ENCODE measurements at places on chromosomes 2 and 18. TPM values are rescaled to one million over a fixed set of nuclear protein-coding genes. Genes with fewer than 3 reads are reported as not detected.

GRCh38 chr18:28284132-28284531 is 107.2 kb upstream of the CDH2 start:
- no peak for DNase-seq
- H3K36me3 ChIP-seq, result no peaks in the 10 kb centered on the region
- no peak overlapping the region for H3K27ac ChIP-seq
- no peaks in the 10 kb centered on the region for H3K4me1 ChIP-seq
- H3K27me3 ChIP-seq, result no peaks in the 10 kb centered on the region

GRCh38 chr2:43068041-43068533 is 158.3 kb downstream of the ZFP36L2 start:
- no peak overlapping the region for H3K4me3 ChIP-seq
- H3K36me3 ChIP-seq, result no peaks in the 10 kb centered on the region
- no peak overlapping the region for H3K27ac ChIP-seq
- no peaks in the 10 kb centered on the region for H3K27me3 ChIP-seq
- peaks cover 9% of the 10 kb centered on the region for H3K4me1 ChIP-seq

- DNase-seq, result peak; percentile 61
- no peaks in the 10 kb centered on the region for H3K36me3 ChIP-seq
- peak overlapping the region; percentile 15 for H3K4me3 ChIP-seq
- H3K27me3 ChIP-seq, result no peaks in the 10 kb centered on the region
Observed at GRCh38 chr2:217248312-217248935, 388.6 kb upstream of the TNP1 start.

- H3K4me3 ChIP-seq, result no peak overlapping the region
- no peaks in the 10 kb centered on the region for H3K4me1 ChIP-seq
- no peaks in the 10 kb centered on the region for H3K27me3 ChIP-seq
- no peak for DNase-seq
- no peak overlapping the region for H3K27ac ChIP-seq
Observed at GRCh38 chr2:71839826-71840225, 307.8 kb downstream of the CYP26B1 start.

DNA sequence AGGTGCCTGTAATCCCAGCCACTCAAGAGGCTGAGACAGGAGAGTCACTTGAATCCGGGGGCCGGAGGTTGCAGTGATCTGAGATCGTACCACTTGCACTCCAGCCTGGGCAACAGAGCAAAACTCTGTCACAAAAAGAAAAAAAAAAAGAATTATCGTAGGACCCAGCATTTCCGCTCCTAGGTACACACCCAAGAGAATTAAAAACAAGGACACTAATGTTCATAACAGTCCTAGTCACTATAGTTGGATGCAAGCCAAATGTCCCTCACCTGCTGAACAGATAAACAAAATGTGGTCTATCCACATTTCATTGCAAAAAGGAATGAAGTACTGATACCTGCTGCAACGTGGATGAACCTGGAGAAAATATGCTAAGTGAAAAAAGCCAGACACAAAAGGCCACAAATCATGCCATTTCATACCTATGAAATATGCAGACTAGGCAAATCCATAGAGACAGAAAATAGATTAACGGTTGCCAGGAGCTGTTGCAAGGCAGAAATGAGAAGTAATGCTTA is 21.2 kb downstream of the ADRA2B start:
- H3K27ac ChIP-seq, result no peak overlapping the region
- no peaks in the 10 kb centered on the region for H3K27me3 ChIP-seq
- H3K4me3 ChIP-seq, result no peak overlapping the region
- H3K4me1 ChIP-seq, result no peaks in the 10 kb centered on the region
- DNase-seq, result no peak

- DNase-seq, result no peak
- H3K36me3 ChIP-seq, result no peaks in the 10 kb centered on the region
- no peak overlapping the region for H3K4me3 ChIP-seq
- no peak overlapping the region for H3K27ac ChIP-seq
- H3K27me3 ChIP-seq, result no peaks in the 10 kb centered on the region
Observed at GRCh38 chr2:35784777-35785176, 570.8 kb upstream of the CRIM1 start.

- peak; percentile 76 for DNase-seq
- no peak overlapping the region for H3K27ac ChIP-seq
- no peaks in the 10 kb centered on the region for H3K4me1 ChIP-seq
- H3K4me3 ChIP-seq, result peak overlapping the region; percentile 48
- H3K27me3 ChIP-seq, result no peaks in the 10 kb centered on the region
Observed at GRCh38 chr2:290090-290722, 2.3 kb upstream of the ALKAL2 start.

DNA sequence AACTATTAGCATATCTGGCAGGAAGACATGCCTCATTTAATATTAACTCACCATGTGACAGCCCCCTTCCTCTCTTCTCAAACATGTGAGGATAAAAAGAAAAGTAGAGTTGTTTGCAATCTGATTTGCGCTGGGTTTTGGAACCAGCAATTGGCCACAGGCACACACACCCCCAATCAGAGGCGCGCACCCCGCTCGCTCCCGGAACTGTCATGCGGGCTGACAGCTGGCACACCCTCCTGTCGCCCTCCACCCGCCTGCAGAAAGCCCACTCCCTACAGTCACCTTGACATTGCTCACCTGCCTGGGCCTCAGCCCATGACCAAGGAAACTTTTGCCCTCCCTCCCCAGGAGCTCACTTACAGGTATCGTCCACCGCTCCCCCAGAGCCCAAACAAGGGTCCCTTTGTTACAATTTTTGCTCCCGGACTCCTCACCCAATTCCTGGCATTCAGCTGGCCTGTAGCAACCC is 1.1 kb downstream of the COBLL1 start:
- no peaks in the 10 kb centered on the region for H3K36me3 ChIP-seq
- DNase-seq, result peak; percentile 54
- H3K4me1 ChIP-seq, result peaks cover 4% of the 10 kb centered on the region
- peak overlapping the region; percentile 96 for H3K27ac ChIP-seq

- H3K36me3 ChIP-seq, result no peaks in the 10 kb centered on the region
- no peak overlapping the region for H3K27ac ChIP-seq
- no peaks in the 10 kb centered on the region for H3K4me1 ChIP-seq
- no peak for DNase-seq
- H3K4me3 ChIP-seq, result no peak overlapping the region
Observed at GRCh38 chr2:207970826-207971180, 54.5 kb downstream of the PLEKHM3 start.

- DNase-seq, result no peak
- H3K36me3 ChIP-seq, result no peaks in the 10 kb centered on the region
- H3K27me3 ChIP-seq, result no peaks in the 10 kb centered on the region
- no peak overlapping the region for H3K27ac ChIP-seq
- no peak overlapping the region for H3K4me3 ChIP-seq
- H3K4me1 ChIP-seq, result no peaks in the 10 kb centered on the region
Observed at GRCh38 chr2:60644951-60645350, 91.5 kb upstream of the BCL11A start.

DNA sequence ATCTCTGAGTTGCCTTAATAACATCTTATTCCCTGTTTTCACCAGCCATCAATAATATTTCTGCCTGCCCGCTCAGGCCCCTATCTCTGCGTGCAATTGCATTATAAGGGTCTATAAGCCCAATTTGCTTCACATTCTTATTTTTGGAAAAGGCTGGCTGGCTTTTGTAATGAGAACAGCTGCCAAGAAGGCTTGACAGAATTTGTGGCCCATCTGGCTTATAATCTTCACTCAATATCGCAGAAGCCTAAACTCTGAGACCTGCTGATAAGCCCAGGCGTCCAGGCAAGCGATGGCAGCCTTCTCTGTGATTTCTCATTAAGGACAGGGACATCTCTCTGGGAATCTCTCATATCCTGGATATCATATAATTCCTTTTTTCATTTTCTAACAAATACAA is 1618.6 kb upstream of the CELF4 start:
- no peaks in the 10 kb centered on the region for H3K4me1 ChIP-seq
- H3K27ac ChIP-seq, result no peak overlapping the region
- H3K27me3 ChIP-seq, result no peaks in the 10 kb centered on the region
- H3K36me3 ChIP-seq, result no peaks in the 10 kb centered on the region
- no peak overlapping the region for H3K4me3 ChIP-seq
- DNase-seq, result no peak

GRCh38 chr2:219158586-219158985 is 2.0 kb downstream of the NHEJ1 start:
- no peaks in the 10 kb centered on the region for H3K36me3 ChIP-seq
- no peak for DNase-seq
- no peak overlapping the region for H3K27ac ChIP-seq
- H3K4me1 ChIP-seq, result no peaks in the 10 kb centered on the region
- H3K27me3 ChIP-seq, result no peaks in the 10 kb centered on the region
- no peak overlapping the region for H3K4me3 ChIP-seq

- no peak for DNase-seq
- H3K27me3 ChIP-seq, result peaks cover 2% of the 10 kb centered on the region
- H3K36me3 ChIP-seq, result no peaks in the 10 kb centered on the region
Observed at GRCh38 chr2:44951714-44952113, 10.2 kb downstream of the SIX3 start.

DNA sequence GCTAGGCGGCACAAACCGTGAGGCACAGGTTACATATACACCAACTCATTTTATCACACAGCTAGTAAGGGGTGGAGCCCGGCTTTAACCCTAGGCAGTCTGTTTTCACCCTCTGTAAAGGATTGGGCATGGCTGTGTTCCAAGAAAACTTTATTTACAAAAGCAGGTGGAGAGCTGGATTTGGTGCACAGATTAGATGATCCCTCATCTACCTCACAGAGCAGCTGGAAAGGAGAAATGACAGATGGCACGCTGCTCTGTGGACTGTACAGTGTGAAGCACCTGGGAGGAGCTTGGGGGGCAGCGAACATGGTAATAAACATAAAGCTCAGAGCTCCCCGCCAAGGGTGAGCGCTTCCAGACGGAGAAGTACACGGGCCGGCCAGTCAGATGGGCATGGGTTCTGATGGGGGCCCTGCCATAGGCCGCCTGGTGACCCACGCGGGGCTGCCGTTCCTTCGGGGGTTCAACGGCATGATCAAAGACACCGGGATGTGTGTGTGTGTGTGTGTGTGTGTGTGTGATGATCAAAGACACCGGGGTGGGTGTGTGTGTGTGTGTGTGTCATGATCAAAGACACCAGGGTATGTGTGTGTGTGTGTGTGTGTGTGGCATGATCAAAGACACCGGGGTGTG is 862 bp upstream of the TMEM177 start:
- peaks cover 6% of the 10 kb centered on the region for H3K4me1 ChIP-seq
- no peaks in the 10 kb centered on the region for H3K36me3 ChIP-seq
- no peaks in the 10 kb centered on the region for H3K27me3 ChIP-seq
- peak overlapping the region; percentile 97 for H3K4me3 ChIP-seq
- DNase-seq, result no peak

DNA sequence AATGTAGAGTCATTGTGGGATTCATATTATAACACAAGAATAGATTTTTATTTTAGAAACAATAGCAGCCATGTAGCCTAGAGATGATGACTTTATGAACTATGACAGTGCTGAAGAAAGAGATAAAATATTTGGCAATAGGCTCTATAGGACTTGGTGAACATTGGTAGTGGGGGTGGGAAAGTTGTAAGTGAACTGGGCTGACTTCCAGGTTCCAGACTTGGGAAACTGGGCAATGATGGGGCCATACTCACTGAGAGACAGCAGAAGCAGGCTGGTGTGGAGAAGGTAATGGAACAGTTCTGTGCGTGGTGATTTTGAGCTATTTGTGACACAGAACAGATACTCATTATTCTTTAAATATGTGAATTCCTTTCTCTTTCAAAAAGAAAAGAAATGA is 470.3 kb upstream of the HNRNPA3 start:
- H3K4me1 ChIP-seq, result no peaks in the 10 kb centered on the region
- DNase-seq, result no peak
- H3K36me3 ChIP-seq, result no peaks in the 10 kb centered on the region
- H3K27ac ChIP-seq, result no peak overlapping the region

- H3K4me1 ChIP-seq, result no peaks in the 10 kb centered on the region
- H3K36me3 ChIP-seq, result no peaks in the 10 kb centered on the region
- no peak for DNase-seq
- no peaks in the 10 kb centered on the region for H3K27me3 ChIP-seq
- no peak overlapping the region for H3K4me3 ChIP-seq
Observed at GRCh38 chr18:50341443-50341842, 33.4 kb upstream of the SKA1 start.

DNA sequence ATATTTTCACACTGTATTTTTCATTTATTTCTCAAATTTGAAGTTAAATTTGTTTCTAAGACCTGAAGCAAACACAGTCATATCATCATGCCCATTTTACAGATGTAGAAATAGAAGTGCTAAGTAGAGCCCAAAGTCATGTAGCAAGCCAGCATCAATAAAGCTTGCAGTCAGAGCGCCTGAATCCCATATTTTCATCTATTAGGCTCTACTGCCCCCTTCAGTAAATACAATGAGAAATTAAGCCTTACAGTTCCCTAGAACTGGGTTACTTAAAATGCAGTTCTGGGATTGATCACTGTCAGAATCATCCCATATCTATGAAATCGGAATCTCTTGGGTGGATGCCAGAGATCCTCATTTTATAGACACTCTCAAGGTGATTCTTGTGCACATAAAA is 419.9 kb downstream of the TGIF1 start:
- no peaks in the 10 kb centered on the region for H3K27me3 ChIP-seq
- no peaks in the 10 kb centered on the region for H3K36me3 ChIP-seq
- H3K27ac ChIP-seq, result no peak overlapping the region
- H3K4me3 ChIP-seq, result no peak overlapping the region
- DNase-seq, result no peak

DNA sequence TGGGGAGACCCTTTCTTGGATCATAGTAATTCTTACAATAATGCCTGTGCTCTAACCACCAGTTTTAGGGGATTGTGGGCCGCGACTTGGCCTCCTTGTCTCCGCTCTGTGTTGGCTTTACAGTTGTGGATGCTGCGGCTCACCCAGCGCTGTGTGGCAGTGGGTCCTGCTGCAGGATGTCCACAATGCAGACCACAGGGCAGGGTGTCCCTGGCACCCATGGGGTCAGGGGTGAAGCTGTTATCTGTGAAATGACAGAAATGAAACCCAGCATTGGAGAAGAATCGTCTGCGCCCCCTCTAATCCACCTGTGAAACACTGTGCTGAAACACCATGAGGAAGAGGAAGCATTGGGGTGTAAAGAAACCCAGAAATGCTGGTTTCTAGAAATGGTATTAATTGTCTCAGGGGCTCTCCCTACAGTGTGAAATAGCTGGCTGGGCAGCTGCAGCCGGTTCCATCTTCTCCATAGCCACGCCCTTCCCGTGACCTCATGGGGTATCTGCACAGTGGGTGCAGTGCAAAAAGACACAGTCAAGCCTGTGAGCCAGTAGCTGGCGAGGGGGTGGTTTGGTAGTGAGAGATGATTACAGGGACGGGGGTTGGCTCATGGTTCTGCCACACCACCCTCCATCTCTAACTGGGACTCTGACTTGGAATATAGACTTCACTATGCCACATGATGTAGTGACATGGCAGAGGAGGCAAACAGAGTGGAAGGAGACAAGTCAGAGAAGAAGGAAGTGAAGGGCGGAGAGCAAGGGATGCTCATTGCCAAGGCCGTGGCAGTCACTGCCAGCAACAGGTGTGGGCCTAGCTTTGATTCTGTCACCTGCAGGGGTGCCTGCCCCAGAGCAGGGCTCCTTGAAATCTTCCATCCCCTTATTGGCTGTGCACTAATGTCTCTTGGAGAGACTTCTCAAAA is 16.2 kb downstream of the INPP4A start:
- no peaks in the 10 kb centered on the region for H3K4me1 ChIP-seq
- no peak for DNase-seq
- H3K36me3 ChIP-seq, result no peaks in the 10 kb centered on the region
- H3K4me3 ChIP-seq, result no peak overlapping the region
- no peaks in the 10 kb centered on the region for H3K27me3 ChIP-seq
- no peak overlapping the region for H3K27ac ChIP-seq

- no peaks in the 10 kb centered on the region for H3K36me3 ChIP-seq
- no peak for DNase-seq
- H3K4me1 ChIP-seq, result no peaks in the 10 kb centered on the region
Observed at GRCh38 chr2:191263050-191263449, 17.8 kb downstream of the MYO1B start.

GRB14 gene
- total RNA-seq, result 2.5 TPM

ASPRV1 gene
- total RNA-seq, result 1.8 TPM

CAPN14 gene
- 0.44 TPM for total RNA-seq

TMEFF2 gene
- total RNA-seq, result not detected

C2orf42 gene
- 18.7 TPM for total RNA-seq

TFCP2L1 gene
- 7.5 TPM for total RNA-seq

DYSF gene
- total RNA-seq, result 4.8 TPM

SERPINB11 gene
- not detected for total RNA-seq

GNAL gene
- total RNA-seq, result 7.5 TPM
